AG04449 (cell line): ENCODE measurements at places on chromosomes 2 and 18.

GRCh38 chr2:236908439-236909192, 177.1 kb upstream of the COPS8 start:
- no peak for DNase-seq

DNA sequence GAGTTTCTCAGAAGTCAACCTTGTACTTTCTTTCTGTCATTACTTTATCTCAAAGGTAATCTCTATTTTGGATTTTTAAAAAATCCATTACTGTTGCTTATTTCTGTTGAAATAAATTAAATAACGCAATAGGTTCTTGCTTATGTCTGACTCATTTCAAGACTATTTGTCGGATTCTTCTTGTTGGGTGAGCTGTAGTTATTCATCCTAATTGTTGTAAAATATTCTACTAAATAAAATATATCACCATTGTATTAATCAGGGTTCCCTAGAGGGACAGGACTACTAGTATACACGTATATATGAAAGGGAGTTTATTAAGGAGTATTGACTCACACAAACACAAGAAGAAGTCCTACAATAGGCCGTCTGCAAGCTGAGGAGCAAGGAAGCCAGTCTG, 403.9 kb upstream of the CYRIA start:
- no peak for DNase-seq

DNA sequence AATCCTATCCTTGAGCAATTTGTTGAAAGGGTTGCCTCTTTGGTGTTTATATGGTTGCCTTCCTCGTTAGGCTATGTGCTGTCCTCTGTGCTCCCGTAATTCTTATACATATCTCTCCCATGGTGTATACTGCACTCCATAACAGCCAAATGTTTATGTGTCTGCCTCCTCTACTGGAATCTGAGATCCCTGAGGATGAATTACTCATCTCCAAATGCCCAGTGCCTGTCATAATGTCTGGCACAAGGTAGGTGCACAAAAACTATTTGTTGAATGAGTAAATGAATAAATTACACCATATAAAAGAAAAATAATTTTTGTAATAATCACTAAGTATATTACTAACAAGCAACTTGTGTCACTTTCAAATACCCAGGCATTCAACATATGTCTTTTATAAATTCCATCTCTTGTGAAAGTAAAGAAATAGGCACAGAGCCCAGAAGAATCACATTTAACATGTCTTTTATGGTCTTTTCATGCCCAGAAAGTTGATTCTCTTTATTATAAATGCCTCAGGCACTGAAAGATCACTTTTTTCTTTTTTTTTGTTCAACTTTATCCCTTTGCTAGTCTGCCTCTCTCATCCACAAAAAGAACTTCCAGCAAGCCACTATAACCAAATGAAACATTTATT, 164.9 kb downstream of the CCDC148 start:
- DNase-seq, result no peak

DNA sequence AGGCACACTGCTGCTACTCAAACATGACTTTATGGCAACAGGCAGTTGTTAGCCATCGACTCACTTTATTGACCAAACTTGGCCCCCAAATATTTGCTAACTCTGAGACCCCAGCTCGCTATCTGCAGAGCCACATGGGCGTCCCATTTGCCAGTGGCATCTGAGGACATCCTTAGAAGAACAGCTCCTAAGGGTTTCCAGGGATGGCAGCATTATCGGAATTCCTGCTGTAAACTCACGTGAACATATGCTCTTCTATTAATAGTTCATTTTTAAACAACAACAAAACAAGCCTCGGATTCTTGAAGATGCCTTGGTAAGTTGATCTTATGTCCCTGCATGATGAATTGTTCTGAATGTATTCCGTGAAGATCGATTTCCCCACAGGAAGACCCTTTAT, 181.0 kb downstream of the LDLRAD4 start:
- no peak for DNase-seq

DNA sequence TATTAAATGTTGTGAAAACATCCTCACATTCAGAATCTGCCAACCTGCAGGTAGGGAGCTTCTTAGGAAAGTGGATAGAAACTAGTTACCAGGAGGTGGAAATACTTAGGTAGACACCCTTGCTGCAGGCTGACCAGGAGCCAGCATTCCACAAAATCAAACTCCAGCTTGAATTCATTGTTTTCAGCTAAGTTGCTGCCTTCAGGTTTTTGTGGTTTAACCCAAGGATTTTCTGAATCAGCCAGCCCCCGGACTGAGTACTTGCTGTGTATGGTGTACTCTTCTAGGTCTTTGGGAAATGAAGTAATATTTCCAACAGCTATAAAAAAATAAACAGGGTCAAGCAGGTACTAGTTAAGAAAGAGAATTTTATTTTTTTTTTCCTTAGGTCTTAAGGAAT, 192.1 kb upstream of the CHST9 start:
- no peak for DNase-seq
